NCI-H446 (cell line): ENCODE measurements at places on chromosomes 7 and 10.

DNA sequence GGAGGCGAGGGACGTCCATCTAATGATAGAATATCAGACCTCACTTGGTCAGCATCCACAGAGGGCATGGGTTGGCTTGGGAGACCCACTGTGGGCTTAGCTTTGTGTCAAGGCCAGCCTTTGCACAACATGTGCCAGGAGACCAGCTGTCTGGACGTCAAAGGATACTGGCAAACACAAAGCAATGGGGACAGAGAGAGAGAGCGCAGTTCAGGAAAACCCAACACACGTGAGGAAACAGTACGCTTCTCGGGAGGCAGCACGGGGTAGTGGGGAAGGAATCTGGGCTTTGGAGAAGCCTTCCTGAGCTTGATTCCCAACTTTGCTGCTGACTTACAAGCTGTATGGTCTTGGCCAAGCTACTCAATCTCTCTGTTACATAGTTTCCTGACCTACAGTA lies 14.7 kb downstream of the PRLHR start:
- DNase-seq = no peak

- no peak for DNase-seq
Measured at GRCh38 chr7:139427029-139427420, 56.4 kb downstream of the KLRG2 start.

DNA sequence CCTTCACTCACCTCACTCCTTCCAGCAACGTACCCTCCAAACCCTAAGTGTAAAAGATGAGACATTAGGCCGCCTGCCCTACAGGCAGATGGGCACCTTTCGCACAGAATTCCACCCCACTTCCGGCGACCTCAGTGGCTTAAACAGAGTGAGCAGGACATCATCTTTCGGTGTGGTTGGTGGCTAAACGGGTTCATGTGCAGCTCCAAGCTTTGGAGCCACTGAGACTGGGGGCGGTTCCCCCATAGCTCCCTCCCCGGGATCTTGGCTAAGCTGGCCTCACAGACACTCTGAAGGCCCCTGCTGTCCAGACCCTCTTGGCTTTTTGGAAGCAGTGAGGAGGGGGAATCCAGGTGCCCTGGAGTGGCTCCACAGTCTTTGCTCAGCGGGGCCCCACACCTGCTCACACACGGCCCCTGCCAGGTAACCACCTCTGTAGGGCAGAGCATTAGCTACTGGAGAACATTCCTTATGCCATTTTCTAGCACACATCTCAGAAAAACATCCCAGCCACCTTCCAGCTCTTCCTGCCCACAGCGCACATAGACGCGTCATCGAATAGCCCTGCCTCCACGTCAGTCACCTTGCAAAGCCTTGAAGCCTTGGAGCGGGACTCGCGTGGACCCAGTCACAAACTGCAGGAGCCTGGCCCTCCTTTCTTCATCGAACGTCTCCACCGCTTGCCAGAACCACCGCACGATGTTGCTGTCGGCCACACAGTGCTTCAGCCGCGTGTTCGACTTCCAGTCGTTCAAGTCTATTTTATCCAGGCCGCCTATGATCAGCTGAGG lies 108.8 kb downstream of the SMURF1 start:
- DNase-seq = no peak

DNA sequence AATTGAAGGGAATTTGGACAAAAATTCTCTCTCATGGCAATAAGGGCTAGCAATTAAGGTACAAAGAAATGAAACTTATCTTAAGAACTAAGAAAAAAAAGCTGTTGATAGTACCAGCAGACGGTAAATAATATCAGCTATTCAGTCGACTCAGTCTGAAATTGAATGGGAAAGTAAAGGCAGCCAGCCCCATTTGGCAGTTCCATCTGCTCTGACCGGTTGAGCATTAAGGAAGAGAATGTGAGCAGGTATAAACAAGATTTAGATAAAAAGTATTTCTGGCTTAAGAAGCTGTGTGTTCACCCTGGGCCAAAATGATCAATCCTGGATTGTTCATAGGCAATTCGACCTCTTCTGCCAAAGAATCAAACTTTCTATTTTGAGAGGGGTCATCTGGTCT lies 154.6 kb upstream of the NPVF start:
- no peak for DNase-seq

DNA sequence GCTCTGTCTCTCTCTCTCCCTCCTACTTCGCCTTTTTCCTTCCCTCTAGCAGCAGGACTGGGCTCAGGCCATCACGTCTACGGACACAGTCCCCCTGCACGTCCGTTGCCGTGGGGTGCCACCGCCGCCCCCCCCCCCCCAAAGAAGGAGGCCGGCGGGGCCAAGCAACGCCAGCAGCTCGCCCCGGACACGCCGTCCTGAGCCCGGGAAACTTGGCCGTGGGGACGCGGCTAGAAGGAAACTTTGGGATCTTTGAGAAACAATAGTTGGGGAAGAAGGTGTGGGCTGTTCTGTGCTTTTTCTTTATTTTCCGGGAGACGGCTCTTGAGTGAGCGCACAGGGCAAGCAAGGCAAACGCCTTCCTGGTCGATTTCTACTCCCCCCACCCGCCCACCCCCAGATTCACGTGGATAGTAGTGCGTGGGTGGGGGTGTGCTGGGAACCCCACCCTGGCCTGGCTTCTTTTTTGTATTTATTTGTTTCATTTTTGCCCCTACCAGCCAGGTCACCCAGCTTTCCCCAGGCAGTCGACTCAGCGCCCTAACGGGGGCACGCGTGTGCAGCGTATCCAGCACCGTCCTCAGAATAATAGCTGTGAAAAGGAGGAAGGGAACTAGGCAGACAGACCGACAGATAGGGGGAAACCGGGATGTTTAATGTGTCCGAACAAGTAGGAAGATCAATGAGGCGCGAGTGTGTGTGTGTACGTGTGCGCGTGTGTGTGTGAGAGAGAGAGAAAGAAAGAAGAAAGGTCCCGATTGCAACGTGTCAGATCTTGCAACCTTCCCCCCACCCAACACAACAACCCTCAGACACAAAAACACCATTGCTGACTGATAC lies 1.4 kb downstream of the MXI1 start:
- DNase-seq = no peak

DNA sequence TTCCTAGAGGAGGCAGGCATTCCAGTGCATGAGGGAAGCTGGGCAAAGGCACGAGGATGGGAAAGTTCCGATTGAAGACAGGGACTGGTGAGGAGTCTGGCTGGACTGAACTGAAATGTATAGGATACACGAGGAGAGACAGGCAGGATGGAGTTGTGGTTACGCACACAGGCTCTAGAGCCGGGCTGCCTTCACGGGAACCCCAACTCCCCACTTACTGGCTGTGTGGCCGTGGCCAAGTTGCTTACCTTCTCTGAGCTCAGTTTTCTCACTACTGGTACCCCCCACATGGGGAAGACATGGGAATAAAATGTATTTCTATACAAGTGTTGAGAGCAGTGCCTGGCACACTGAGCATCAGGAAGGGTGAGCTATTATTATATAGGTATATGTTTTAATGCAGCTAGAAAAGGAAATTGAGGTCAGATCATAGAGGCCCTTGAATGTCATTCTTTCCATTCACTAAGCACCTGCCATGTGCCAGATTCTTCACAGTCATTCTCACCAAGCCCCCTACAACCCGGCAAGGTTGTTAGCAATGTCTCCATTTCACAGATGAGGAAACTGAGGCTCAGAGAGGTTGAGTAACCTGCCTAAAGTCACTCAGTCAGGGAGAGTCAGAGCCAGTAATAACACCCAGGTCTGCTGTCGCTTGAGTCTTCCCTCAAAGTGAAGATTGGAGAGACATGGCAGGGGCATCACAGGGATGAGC lies 9.7 kb downstream of the CHST3 start:
- DNase-seq = no peak

- DNase-seq = no peak
Measured at GRCh38 chr7:102258749-102259107, 27.9 kb upstream of the SH2B2 start.

DNA sequence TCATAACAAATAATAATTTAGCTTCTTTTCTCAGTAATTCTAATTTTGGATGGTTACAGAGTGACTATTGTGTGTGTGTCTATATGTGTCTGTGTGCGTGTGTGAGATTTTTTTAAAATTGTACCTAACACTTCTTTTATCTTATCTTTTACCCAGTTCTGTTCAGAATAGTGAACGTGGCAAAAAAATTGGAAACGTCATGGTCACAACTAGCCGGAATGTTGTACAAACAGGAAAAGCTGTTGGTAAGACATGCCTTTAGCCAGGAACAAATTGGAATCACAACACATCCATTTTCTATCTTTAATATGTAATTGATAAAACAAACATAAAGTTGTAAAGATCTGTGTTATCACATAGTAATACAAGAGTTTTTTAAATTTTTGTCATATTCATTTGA lies 85.4 kb downstream of the AVL9 start:
- DNase-seq = no peak

GRCh38 chr10:77582710-77583115 lies 54.9 kb downstream of the KCNMA1 start:
- DNase-seq = no peak

DNA sequence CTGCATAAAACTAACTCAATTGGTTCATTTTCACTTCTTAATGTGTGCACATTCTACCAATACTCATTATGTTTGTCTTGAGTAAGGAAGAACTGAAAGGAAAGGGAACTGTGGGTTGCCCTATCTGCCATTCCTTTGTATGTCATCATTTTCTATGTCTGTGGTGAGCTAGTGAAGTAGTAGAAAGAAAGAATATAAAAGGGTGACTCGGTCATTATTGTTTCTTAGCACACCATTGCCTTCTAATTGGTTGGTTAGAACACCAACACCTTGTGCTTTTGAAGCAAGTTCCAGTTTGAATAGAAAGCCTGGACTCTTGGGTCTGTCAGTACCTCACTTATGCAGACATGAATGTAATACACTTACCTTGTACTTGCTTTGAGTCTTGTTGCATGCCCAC lies 64.3 kb upstream of the MDFIC start:
- no peak for DNase-seq

DNA sequence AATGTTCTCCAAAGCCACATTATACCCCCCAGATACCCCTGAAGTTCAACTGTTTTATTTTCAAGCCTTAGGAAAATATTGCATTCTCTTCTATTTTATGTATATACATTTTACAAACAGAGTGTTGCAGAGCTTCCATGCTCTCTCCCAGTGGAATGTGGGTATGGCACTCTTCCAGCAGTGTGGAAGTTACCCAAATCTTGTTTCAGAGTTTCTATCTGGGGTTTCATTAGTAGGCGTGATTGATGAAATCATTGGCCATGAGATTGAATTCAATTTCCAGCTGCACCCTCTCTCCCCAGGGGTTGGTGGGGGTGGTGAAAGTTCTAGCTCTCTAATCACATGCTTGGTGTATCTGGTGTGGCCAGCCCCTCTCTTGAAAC lies 350.4 kb downstream of the RPS24 start:
- no peak for DNase-seq

DNA sequence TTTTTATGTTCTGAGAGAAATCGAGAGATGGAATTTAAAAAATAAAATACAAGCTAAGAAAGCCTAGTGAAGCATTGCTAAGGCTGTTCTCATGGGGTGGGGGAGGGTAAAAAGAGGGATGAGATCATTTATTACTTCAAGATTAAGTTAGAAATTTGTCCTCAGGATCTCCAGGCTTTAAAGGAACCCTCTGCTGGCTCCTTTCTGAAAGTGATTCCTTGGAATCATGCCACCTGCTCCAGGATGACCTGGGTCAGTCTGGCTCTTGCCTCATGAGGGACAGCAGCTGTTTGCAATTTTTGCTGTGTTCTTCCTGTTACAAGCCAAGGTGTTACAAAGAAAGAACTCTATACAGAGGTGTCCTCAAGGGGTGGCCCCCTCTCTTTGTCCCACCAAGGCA lies 69.8 kb downstream of the CDK1 start:
- DNase-seq = no peak

- DNase-seq = no peak
Measured at GRCh38 chr7:83739527-83739926, 90.6 kb upstream of the SEMA3E start.

DNA sequence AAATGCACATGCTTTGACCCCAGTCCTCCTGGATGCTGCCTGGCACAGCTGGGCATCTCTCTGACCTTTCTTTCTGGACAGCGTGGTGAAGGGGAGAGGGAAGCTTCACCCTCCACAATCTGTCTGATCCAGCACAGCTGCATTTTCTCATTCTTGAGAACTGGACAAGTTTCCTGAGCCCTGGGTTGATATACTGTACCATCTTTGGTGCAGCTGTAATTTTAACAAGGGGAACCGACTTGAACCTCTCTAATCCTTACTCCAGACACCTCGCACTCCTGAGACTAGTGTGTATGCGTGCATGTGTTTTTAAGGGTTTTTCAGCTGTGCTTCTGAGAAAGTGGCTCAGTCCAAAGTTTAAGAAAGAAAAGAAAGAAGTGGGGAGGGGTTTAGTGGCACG lies 655.7 kb downstream of the INHBA start:
- no peak for DNase-seq

DNA sequence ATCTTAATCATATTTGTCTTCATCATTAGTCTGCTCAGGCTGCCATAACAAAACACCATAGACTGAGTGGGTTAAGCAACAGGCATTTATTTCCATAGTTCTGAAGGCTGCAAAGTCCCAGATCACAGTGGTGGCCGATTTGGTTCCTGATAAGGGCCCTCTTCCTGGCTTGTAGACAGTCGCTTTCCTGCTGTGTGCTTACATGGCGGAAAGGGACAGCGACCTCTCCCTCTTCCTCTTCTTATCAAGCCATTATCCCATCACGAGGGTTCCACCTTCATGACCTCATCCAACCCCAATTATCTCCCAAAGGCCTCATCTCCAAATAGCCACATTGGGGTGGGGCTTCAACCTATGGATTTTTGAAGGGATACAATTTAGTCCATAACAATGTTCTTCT lies 84.0 kb downstream of the LYZL1 start:
- no peak for DNase-seq

GRCh38 chr7:36651404-36651803 lies 72.9 kb downstream of the AOAH start:
- no peak for DNase-seq

DNA sequence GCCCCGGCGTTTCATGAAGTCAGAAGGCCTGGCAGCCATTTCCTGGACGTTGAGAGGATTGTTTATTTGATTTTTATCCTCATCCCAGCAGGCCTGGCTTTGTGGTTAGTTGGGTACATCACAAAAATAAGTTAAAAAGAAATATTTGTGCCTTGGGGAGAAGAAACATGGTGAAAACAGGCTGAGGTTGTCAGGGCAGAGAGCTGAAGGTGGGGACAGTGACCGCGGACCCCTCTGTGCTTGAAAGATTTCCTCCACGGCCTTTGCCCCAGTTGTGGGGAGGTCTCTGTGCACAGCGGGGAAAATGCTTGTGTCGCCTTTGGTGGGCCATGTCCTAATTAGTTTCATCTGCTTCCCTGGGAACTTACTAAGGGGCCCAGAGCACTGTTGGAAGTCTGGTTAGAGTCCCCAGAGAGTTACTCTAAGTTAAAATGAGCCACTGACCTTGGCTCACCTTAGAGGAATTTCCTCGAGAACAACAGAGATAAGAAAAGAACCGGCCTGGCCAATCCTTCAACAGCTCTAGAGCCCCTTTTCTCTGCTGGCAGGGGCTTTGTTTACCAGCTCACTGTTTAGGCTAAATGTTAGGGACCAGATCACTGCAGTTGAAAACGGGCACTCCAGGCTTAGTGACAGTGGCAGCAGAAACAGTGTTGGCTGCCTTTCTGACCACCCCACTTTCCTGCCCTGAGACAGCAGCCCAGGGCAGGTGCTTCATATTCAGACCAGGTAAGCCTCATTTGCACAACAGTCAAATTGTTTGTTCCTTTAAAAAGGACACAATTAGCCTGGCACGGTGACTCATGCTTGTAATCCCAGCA lies 37.9 kb downstream of the CRCP start:
- DNase-seq = no peak

- no peak for DNase-seq
Measured at GRCh38 chr10:33723181-33723580, 388.7 kb upstream of the NRP1 start.

GRCh38 chr10:15259136-15259535 lies 90.6 kb upstream of the NMT2 start:
- no peak for DNase-seq
